Stomach (tissue), 19 donors: ENCODE measurements at places on chromosomes 16 and 17. TPM values are rescaled to one million over a fixed set of nuclear protein-coding genes. Genes with fewer than 3 reads are reported as not detected.

The DNAH17 gene
- not detected for total RNA-seq

DNA sequence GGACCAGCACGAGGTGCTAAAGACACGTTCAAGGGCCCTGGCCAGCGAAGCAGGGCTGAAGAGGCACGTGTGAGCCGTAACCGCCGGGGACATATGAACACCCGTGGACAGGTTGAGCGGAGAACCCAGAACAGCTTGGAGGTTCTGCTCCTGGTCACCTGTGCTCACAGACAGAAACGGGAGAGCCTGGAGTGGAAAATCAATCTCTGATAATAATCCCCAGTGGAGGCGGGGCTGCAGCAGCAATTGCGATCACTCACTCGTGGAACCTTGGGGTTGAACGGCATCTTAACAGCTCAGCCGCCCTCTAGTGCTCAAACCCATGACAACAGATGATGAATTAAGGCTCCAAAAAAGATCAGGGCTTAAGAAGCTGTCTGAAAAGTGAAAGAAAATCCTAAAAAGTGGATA is 25.6 kb downstream of the WIPI1 start:
- no peak for DNase-seq

The SLC2A4 gene
- 4.2 TPM for total RNA-seq

- no peak for DNase-seq
Observed at GRCh38 chr16:3482659-3483241, 12.5 kb downstream of the C16orf90 start.

- no peak for DNase-seq
Observed at GRCh38 chr17:37740915-37741314, 3.9 kb downstream of the HNF1B start.
